NCI-H460 (cell line): ENCODE measurements at places on chromosomes 7 and 10. TPM values are rescaled to one million over a fixed set of nuclear protein-coding genes. Genes with fewer than 3 reads are reported as not detected.

DNA sequence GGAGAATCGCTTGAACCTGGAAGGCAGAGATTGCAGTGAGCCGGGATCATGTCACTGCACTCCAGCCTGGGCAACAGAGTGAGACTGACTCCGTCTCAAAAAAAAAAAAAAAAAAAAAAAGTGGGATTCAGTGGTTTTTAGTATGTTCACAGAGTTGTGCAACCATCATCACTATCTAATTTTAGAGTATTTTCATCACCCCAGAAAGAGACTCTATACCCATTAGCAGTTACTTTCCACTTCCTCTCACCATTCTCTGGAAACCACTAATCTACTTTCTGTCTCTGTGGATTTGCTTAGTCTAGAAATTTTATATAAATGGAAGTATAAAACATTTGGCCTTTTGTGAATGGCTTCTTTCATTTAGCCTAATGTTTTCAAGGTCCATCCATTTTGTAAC is 113.4 kb downstream of the ST7 start:
- no peak for DNase-seq

- no peak for DNase-seq
These were observed 48.7 kb downstream of the PWWP2B start for GRCh38 chr10:132445516-132446194.

The CWF19L1 gene
- 45.3 and 49.8 TPM in 2 replicates for total RNA-seq

DNA sequence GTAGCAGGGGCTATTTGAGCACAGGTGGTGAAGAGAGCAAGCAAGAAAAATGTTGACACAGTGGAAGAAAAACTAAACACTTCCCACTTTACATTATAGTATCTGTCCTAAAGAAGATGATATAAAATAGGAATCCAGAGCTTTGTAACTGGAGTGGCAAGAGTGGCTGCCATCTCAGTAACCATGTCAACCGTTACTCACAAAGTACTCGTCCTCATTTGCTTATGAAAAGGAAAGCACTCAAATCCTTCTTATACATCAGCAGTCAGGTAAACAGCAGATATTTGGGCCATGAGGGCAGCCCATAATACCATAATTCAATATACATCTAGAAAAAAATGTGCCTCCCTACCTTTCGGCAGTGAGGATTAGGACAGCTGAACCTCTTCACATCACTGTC is 70.1 kb downstream of the RNF216 start:
- no peak for DNase-seq

The ELMO1 gene
- total RNA-seq = 7.3 and 10.1 TPM in 2 replicates

- no peak for DNase-seq
These were observed 147.2 kb upstream of the FAM171A1 start for GRCh38 chr10:15518250-15518649.

The RPP38 gene
- 19.7 and 21.1 TPM in 2 replicates for total RNA-seq

DNA sequence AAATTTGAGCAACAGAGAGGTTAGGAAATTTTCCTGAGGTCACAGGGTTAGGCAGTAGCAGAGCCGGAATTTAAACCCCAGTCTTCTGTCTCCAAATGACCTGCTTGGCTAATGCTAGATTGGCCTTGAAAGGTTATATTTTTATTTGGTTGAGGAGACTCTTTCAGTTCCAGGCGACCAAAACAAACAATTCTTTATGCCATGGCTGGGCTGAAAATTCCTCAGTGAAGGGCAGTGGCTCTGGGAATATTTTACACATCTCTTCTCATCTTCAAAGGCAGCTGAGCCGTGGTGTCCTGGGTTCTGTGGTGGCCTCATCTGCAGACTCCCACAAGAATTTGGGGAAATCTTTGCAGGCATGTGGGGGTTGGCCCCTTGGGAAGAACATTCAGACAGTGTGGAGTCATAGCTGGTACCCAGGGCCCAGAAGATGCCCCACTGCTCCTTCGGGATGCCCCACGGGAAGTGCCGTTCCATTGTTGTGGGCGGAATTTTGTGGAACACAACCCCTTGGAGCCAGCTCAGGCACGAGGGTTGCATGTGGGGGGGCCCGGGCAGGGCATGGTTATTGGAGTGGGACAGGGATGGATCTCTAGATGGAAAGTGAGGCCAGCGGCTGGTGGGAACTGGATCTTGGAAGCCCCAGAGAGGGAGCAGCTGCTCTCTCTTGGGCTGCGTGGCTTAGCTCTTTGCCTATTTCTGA is 33.2 kb downstream of the RPS24 start:
- DNase-seq = no peak

DNA sequence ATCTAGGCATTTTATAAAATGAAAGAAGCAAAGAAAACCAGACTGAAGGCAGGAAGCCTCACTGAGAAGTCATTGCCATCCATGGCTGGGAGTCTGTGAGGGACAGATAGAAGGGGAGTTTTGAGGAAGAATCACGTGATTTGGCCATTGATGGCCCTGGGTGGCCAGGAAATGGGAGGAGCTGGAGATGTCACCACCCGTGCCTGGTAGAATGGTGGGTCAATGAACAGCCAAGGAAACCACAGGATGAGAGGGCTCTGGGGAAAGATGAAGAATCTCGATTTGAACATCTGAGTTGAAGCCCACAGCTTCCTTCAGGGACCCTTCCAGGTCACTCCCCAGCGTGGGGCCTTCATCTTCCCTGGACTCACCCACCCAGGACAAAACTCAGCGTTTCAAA is 103.3 kb upstream of the CHST15 start:
- DNase-seq = no peak

The PRKAR1B gene
- total RNA-seq = 7.4 and 8.7 TPM in 2 replicates

DNA sequence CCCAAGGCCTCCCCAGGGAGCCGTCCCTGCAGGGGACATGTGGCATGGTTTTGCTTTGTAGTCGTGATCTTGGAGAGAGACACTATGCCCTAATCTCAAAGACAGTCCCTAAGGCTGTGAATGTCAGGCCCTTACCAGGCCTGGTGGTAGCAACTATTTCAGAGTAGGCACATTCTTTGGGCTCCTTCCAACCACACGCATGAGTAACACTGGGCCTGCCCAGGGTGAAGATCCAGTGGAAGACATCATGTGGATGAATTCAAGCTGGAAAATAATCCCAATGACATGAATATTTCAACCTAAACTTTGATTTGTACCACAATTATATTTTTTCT is 39.5 kb upstream of the INSIG1 start:
- no peak for DNase-seq

- no peak for DNase-seq
These were observed 299 bp upstream of the PBLD start for GRCh38 chr10:68333058-68333395.
